Activated T-cell treated with anti-CD3 and anti-CD28 coated beads for 1 hour (primary cell): ENCODE measurements at places on chromosomes 11 and 22.

GRCh38 chr11:69013009-69013951 is at the start of gene MRGPRF:
Gene MRGPRF (minus strand): TSS chr11:69013246. CDS start chr11:69009901, 3,345 bp downstream.
- no peak for DNase-seq

DNA sequence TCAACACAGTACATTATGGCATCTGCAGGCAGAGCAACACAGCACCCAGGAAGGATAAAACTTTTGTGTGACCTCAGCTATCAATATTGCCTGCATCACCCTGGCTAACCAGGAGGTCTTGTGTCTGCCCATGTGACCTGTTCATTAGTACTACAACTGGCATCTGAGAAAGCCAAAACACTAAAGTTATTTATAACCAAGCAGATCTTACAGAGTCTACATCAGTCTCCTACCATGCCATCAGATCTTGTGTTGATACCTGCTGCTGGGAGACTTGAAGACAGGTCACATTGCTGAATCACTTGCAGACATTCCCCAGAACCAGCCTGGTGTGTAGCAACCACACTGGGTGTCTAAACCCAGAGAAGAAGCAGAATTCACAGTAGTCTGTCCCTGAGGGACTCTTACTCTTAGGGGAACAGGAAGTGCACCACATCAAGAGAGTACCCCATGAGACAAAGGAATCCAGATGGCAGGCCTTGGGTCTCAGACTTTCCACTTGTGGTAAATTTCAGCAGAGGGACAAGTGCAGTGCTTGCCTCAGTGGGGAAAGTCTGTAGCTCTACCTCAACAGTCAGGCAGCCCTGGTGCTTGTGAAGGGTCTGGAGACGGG is 7.0 kb downstream of the OR9G1 start:
- no peak for DNase-seq

DNA sequence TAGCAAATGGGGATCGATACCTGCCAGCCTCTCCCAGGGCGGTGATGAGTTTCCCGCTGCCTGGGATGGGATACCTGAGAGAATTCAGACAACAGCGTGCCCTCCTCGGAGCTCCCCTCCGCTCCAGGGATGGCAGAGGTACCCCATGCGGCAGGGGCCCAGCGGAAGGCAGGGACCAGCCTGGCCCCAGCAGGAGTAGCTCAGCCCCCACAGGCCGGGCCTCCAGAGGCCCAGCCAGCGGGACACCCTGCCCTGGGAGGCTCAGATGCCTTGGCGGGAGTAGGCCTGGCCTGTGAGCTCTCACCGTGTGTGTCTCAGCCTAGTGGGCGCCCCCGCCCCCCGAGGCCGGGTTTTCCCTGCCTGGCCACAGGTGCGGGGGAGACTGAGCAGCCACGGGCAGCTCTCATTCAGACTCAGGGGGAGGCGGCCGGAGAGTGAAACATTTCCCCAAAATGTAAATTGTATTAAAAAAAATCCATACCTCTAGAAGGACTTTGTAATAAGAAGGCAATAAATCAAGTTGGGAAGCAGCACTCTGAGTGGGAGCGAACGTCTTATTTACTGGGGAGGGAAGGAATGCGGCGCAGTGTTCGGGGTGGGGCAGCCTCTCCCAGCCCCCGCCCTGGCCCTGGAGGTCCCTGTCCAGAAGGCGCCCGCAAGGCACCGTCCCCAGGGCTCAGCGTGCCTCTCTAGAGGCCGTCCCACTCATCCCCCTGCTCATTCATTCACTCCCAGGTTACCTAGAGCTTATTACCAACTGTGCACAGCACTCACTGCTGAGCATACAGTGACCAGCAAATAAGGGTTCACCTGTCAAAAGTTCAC is 888.0 kb downstream of the BRD1 start:
- no peak for DNase-seq

- no peak for DNase-seq
Measured at GRCh38 chr11:133136376-133136775, 395.9 kb downstream of the OPCML start.

DNA sequence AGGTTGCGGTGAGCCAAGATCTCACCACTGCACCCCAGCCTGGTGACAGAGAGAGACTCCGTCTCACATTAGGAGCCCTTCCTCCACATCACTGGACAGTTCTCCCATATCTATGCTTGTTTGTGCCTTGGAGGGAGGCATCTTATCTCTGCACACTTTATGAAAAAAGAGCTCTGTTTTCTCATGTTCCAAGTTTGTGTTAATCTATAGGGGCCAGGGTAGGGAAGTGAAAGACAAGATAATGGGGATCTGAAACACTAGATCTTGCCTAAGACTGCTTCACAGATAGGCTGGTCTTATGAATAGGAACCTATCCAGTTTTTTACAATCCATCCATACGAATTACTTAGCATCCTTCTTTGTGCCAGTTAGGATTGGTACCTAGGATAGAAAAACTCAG is 17.1 kb downstream of the OR6Q1 start:
- DNase-seq: no peak

GRCh38 chr11:11731311-11732083 is 109.7 kb upstream of the GALNT18 start:
- DNase-seq: no peak
